SJSA1 (cell line): ENCODE measurements at places on chromosomes 5 and 9. TPM values are rescaled to one million over a fixed set of nuclear protein-coding genes. Genes with fewer than 3 reads are reported as not detected.

The SPAG8 gene
- 0.13 TPM in 1 of 2 replicates, not detected in the other for total RNA-seq

DNA sequence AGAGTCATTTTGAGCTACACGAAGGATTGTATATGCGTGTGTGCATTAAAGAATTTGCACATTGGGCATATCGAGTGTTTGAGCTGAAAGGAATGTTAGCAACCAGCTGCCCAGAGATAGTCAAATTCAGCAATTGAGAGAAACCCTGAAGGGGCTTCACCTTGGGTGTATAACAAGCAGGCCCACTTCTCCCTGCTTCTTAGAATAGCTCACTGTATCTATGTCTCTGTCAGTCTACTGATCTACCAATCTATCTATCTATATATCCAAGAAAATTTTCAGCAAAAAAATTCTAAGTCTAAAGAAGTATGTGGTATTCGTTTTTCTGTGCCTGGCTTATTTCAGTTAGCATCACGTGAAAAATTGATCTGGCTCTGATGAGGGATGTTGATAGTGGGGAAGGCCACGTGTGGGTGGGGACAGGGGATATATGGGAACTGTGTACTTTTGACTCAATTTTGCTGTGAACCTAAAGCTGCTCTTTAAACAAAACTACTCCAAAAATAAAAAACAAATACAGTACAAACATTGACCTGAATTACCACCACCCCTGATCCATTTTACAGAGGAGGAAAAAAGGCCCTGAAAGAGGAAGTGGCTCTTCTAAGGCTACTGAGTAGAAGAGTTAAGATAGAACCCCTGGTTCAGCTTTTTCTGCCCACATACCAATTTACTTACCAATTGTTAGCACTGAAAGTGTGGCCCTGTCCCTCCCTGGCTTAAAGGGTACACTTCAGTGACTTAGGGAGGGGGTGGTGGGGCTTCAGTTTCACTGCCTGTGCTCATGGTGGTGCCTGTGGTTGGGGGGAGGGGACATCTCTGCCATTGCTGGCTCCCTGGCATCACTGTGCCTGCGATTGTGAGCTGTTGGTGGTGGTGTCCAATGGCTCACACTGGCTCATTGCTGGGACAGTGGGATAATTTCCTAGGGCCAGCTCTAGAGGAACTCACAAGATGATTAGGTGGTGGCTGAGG lies 141.8 kb downstream of the DOCK2 start:
- no peak overlapping the region for H3K4me3 ChIP-seq
- H3K27ac ChIP-seq = no peak overlapping the region
- H3K36me3 ChIP-seq = no peaks in the 10 kb centered on the region
- no peak for DNase-seq

GRCh38 chr9:94772639-94773303 lies 46.3 kb downstream of the AOPEP start:
- no peak overlapping the region for H3K4me3 ChIP-seq
- peak; percentile 74 for DNase-seq
- H3K4me1 ChIP-seq = peaks cover 23% of the 10 kb centered on the region
- H3K27me3 ChIP-seq = no peaks in the 10 kb centered on the region
- no peak overlapping the region for H3K27ac ChIP-seq
- 0 out of 2 replicates have a peak, but pooled peaks cover 3% of the 10 kb centered on the region for H3K36me3 ChIP-seq

The NXNL2 gene
- total RNA-seq = 0.68 and 1.1 TPM in 2 replicates

The SEMA5A gene
- total RNA-seq = 9.1 and 15.9 TPM in 2 replicates

DNA sequence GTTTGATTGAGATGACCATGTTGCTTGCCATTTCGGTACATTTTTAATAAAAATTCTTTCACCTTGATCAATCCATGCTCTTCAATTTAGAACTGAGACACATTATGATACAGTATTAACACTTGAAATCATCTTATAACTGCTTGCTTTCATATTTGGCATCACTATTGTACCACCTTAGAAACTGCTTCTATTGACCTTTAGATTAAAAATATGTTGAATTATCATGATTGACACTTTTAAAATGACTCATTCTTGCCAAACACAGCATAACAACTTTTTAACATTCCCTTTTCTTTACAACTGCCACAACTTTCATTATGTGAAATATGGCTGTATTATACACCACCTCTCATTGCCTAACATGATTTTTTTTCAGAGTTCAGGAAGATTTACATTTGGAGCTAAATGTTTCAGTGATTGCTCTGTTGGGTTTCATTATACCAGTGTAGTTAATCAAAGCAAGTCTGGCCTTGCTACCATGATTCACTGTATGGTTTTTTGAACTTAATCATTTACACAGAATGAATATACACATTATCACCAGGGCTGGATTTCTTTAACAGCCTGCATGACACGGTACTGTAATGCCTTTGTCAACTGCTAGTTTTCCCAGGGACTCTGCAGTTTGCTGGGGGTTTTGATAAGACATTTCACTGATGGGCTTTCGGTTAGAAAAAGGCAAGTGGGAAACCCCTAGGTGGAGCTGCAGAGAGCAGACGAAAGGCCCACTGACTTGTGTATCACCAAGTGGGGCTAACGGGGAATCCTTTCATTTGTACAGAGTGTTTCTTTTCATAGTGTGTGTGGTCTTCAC lies 93.6 kb upstream of the TLE4 start:
- H3K27me3 ChIP-seq = no peaks in the 10 kb centered on the region
- DNase-seq = peak; percentile 51
- no peaks in the 10 kb centered on the region for H3K36me3 ChIP-seq
- H3K4me1 ChIP-seq = peaks cover 32% of the 10 kb centered on the region

DNA sequence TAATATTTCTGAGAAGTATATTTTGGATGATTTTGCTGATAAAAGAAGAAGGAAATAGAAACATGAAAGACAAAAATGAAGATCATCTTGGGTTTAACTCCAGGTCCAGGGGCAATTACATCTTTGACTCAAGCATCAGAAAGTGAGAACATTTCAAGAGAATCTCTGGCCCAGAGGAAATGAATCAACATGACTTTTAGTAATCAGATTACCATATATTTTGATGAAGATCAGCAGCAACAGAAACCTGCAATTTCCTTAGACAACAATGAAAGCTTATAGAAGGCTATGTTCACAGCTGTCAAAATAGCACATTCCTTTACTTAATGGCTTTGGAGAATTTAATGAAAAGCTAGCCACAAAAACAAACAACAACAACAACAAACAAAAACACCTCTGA lies 638.1 kb downstream of the EFNA5 start:
- H3K27me3 ChIP-seq = no peaks in the 10 kb centered on the region
- no peaks in the 10 kb centered on the region for H3K36me3 ChIP-seq
- no peak overlapping the region for H3K27ac ChIP-seq

DNA sequence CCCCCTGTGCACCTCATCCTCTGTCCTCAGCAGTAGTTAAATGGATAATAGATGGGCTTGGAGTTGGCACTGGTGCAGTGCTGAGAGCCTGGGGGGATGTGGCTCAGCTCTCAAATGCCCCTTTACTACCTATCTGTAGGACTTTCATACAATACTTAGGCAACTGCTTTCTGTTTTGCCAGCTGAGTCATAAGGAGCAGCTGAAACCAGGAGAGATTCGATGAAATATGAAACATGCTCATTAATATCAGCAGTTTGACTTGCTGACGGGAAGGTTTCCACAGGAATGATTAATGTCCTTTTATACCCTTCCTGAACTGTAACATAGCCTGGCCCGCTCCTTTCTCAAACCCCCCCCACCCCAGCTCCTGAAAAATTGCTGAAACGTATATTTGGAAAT lies 142.6 kb downstream of the SAXO1 start:
- no peaks in the 10 kb centered on the region for H3K36me3 ChIP-seq
- no peaks in the 10 kb centered on the region for H3K4me1 ChIP-seq
- no peak overlapping the region for H3K4me3 ChIP-seq
- H3K27me3 ChIP-seq = no peaks in the 10 kb centered on the region
- no peak for DNase-seq
- H3K27ac ChIP-seq = no peak overlapping the region

The NEUROG1 gene
- not detected in 2 replicates for total RNA-seq

DNA sequence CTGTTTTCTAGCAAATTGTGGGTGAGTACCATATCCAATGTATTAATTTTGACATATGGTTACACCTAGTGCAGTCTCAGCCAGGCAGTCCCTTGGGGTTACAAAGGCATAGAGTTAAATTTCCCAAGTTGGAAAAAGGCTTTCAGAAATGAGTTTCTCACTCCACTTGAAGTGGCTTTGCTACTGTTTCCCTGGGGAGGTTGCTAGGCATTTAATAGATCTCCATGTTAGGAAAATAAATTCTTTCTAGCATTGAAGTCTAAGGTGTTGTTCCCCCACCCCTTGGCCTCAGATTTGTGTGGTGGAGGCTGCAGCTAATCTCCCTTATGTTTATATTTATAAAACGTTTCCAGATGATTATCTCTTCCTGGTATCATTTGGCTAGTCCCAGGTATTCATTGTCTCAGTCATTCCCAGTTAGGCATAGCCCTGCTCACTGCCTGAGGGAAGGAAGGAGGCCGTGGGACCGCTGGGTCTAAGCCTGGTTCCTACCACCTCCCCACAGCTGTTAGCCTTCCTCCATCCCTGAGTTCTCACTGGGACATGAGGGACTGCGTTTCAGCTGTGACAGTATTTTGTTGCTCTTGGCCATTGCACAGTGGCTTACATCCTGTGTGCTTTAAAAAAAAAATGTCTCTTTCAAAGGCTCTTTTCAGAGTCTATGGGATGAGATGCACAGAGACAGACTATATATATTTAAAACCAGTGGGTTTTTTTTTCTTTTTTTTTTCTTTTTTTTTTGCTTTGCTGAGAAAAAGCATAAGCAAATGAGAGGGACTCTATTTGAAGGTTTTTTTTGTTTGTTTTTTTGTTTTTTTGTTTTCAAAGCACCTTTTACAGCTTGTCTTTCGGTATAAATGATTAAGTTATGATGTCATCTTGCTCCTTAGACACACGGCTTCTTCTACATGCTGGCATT lies 121.5 kb downstream of the MAST4 start:
- H3K36me3 ChIP-seq = no peaks in the 10 kb centered on the region
- H3K4me1 ChIP-seq = no peaks in the 10 kb centered on the region
- no peak overlapping the region for H3K4me3 ChIP-seq
- DNase-seq = no peak

The FBN2 gene
- total RNA-seq = 16.1 and 18.5 TPM in 2 replicates

The GIN1 gene
- total RNA-seq = 6.6 and 12.4 TPM in 2 replicates

DNA sequence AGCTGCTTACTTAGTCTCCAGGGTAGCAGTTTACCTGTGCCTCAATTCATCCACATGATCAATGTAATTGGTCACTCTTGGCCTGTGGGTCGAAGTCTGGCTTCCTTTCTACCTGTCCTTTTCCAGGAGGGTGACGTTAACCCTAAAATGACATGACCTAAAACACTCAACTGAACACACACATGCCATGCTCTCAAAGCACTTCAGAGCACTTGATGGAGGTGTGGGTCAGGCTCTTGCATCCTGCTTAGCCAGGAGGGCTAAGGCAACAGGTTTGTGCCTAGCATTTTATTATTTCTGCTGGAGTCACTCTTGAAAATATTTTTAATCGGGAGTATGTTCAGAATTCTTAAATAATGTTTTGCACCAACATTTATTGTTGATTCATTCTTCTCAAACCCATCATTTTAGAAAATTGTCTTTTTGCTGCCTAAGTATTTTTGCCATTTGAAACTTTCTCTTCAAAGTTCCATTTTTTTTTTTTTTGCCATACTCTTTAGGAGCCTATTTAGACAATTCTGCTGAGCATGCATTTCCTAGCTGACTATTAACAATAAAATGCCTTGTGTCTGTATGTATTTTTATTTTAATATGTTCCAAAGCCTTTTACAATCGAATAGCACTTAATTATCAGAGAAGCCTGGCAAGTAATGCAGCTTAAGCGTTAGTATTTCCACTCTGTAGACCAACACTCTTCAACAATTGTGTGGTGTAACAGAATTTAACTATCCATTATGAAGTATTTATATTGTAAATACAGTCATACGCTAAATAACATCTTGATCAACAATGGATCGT lies 59.1 kb downstream of the ATP10B start:
- DNase-seq = no peak
- H3K4me3 ChIP-seq = no peak overlapping the region
- no peaks in the 10 kb centered on the region for H3K36me3 ChIP-seq
- no peak overlapping the region for H3K27ac ChIP-seq

The KIAA1958 gene
- total RNA-seq = 0.09 and 1.1 TPM in 2 replicates

DNA sequence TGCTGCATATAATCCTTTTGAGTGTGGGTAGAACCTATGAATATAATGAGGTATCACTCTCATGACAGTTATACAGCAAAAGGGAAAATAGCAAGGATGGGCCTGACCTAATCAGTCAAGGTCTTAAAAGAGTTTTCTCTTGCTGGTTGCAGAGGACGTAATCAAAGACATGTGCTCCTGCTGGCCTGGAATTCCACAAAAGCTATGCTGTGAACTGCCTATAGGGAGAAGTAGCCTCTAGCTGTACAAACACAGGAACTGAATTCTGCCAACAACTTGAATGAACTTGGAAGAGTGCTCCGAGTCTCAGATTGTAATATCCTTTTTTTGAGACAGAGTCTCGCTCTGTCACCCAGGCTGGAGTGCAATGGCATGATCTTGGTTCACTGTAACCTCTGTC lies 195.6 kb downstream of the PLK2 start:
- peaks cover 28% of the 10 kb centered on the region for H3K4me1 ChIP-seq
- no peak overlapping the region for H3K4me3 ChIP-seq
- no peaks in the 10 kb centered on the region for H3K27me3 ChIP-seq
- DNase-seq = no peak
- H3K36me3 ChIP-seq = no peaks in the 10 kb centered on the region

DNA sequence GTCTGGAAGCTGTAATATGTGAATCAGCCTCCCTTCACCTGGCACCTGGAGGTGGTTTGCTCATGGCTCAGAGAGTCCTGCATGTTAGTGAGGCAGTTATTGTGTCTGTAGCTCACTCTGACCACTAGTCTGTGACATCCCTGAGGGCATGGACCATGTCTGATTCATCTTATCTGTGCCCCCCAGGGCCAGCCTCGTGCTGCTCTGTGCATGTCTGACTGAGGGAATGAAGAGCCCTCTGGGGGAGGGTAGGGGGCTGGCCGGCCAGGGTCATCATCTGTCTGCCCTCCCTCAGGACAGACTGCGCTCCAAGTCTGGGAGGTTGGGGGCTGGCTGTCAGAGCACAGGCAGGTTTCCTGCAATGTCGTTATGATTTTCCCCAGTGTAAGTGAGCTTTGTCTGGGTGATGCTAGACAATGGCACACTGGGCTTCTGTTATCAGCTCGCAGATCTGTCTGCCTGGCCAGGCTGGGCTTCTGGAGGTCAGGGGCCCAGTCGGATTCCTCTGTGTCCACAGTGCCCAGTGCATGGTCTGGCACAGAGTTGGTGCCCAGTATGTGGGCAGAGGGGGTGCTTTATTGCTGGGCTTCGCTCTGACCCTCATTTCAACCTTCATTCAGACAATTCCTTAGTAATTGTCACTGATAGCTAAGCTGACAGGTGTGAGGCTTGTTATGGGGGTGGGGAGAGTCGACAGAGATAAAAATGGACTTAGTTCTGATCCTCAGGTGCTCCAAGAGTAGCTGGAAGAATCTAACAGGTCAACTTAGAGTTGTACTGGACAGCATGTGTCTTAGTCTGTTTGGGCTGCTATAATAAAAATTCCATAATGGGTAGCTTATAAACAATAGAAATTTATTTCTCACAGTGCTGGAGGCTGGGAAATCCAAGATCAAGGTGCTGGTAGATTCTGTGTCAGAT lies 85.7 kb upstream of the SHB start:
- no peaks in the 10 kb centered on the region for H3K27me3 ChIP-seq
- H3K27ac ChIP-seq = no peak overlapping the region
- no peak overlapping the region for H3K4me3 ChIP-seq
- no peaks in the 10 kb centered on the region for H3K36me3 ChIP-seq
- no peak for DNase-seq

The PCDHB13 gene
- 1.3 and 1.7 TPM in 2 replicates for total RNA-seq
